ENCODE measurements at places on chromosomes 2 and 18. TPM values are rescaled to one million over a fixed set of nuclear protein-coding genes. Genes with fewer than 3 reads are reported as not detected.

- DNase-seq: no peak
Measured at GRCh38 chr2:50431958-50432650, 599.8 kb downstream of the NRXN1 start.

DNA sequence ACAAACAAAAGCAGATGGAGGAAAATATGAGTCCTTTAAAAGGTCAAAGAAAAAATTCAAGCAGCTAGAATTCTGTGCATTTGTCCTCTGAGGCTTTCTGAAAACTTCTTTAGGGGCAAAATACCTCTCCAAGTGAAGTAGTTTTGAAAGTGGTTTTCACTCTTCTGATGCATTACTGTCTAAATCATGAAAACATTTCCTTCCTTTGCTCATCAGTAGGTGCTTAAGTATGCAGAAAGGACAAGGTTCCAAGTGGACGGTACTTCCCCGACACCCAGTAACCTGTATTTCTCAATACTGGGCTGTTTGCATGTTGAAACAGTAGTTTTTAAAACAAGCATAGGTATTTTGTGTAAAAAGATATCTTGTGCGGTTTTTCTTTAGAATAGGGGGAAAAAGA is 189.1 kb upstream of the ERBB4 start:
- no peak for DNase-seq

The TDRD15 gene
- total RNA-seq: 0.16 TPM

The GPR45 gene
- 0.98 TPM for total RNA-seq

The FOXD4L1 gene
- not detected for total RNA-seq

GRCh38 chr2:9391961-9392720 is 31.2 kb downstream of the ITGB1BP1 start:
- DNase-seq: no peak

DNA sequence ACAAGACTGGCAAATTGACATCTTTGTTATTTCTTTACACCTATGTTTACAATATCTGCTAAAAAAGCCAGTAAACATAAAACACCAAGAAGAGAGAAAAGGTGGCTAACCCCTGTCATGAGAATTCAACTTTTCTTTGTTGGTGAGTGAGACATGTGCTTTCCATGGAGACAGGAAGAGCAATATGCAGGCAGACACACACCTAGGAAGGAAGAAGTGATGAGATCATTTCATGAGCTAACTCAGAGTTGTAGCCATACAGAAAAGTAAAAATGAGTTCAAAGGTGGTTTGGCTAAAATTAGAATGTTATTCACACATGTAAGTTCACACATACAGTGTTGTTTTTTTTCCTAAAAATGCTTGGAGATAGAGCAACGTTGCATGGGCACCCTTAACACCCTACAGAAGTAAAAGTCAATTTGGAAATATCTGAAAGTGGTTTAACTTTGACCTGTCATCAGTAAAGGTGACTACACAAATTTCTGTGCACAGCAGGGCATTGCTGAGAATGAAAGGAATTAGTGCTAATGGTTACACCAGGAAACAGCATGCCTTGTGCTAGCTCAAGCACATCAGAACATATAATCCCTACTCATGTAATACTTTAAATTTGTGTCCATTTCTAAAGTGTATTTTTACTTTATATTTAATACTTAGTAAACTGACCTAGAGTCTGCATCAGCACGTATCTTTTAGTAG is 557.6 kb downstream of the CBLN2 start:
- no peak for DNase-seq
